ENCODE measurements at places on chromosomes 5 and 9.

DNA sequence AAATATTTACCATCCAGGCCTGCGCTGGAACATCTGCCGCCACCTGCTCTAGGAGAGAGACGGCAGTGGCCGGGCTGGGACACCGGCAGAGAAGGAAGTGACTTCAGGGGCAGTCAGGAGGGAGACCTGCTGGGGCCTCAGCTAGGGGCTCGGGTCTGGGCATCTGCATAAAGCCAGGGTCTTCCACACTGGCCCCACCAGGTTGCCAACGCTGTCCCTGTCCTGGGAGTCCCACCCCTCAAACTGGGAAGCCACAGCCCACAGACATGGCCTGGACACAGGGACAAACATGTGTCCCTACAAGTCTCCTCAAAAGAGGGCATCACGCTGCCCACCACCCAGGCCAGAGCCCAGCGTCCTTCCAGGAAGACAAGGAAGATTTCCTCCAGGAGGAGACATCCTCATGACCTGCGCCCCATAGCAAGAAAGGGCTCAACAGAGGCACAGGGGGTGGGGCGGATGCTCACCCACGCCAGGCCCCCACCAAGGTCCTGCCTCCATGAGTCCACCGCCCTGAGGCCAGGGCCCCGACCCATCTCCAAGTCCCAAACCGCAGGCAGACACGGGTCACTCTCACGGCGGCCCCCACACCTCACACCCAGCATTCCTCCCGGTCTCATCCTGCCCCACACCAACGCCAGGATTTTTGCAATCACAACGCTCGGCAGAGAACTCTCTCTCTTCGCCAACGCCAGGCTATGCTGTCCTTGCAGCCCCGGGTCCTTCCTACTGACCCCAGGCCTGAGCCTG lies 9.0 kb downstream of the VAV2 start:
- no peak for DNase-seq

- no peak for DNase-seq
Observed at GRCh38 chr5:143676802-143677201, 135.2 kb upstream of the HMHB1 start.

DNA sequence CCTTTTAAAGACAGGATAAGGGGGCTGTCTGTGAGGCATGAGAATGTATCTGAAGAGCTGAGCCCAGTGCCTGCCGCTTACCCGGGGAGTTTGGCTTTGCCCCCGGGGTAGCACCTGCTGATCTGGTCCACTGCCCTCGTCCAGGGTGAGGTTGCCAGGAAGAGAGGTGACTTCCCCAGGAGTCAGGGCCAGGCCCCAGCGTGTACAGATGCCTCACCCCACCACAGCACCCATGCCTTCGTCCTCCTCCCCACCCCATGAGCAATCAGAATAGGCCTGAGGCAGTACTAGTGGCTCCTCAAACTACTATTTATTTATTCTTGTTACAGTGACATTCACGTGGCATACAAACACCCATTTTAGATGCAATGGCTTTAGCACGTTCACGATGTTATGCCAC lies 15.7 kb upstream of the AIF1L start:
- DNase-seq: peak; percentile 78

GRCh38 chr5:111596705-111597104 lies 84.4 kb upstream of the STARD4 start:
- DNase-seq: peak; percentile 7

DNA sequence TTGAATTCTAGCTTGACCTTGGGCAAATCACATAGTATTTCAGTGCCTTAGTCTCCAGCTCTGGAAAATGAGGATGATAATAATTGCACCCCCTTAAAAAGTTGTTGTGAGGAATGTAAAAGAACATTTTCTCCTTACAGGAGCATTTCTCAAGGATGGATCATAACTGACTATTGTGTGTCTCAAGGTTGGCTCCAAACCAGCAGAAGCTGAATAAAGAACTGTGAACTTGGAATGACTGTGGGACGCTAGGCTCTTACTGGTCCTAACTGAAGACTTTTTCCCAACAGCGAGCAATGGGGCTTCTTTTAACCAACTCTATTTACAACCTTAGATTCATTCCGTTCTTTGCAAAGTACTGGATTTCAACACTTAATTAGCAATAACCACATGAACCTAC lies 26.2 kb upstream of the GLRX start:
- DNase-seq: no peak

- DNase-seq: no peak
Observed at GRCh38 chr9:131673531-131673930, 66.3 kb downstream of the RAPGEF1 start.

GRCh38 chr5:51487952-51488351 lies 104.7 kb downstream of the ISL1 start:
- DNase-seq: no peak

DNA sequence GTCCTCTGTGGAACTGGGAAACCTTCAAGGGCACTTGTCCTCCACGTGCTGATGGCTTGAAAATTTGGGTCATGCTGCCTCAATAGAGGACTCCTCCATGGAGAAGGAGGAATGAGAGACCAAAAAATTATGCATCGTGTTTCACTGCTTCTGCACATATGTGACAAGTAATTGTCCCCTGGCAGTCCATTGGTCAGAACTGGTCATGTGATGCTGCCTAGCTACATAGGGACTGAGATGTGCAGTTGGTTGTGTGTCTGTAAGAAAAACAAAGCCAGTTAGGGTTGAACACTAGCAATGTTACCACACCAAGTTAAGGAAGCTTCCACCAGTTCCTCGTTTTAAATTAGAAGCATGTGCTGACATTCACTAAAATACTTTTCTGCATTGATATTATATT lies 201.9 kb upstream of the ANKH start:
- no peak for DNase-seq

DNA sequence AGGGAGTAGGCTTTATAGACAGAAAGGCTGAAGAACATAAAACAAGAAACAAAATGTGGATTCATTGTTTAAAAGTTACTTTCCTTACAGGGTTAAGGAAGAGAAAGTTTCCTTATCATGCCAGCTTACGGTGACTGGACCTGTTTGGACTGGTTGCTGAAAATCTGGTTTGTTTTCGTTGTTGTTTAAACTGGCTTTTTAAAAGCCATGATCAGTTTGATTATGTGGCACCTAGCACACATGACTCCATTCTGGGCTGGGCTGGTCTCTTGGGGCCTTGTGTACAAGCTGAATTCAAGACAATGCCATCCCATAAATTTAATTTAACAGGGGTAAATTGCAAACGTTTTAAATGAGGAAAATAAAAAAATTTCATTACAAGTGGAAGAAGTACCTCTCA lies 18.4 kb upstream of the ZNF474 start:
- DNase-seq: peak; percentile 80

GRCh38 chr5:150122158-150122510 lies 33.5 kb downstream of the PDGFRB start:
- DNase-seq: peak; percentile 44

DNA sequence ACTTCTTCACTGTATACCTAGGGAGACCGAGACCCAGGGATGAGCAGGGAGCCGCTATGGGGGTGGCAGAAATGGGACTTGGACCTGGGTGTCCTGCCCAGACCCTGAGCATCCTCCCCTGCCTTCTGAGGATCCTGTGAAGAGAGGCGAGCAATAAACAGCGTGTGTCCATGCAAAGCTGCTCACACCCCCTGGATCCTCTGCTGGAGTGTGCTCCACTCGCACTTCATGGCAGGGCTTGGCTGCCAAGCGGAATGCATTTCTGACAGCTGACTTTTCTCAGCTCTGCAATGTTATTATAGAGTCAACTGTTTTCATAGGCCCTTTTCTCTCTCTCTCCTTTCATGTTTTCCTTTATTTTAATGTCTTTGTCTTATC lies 31.0 kb upstream of the ALDH1B1 start:
- DNase-seq: no peak

DNA sequence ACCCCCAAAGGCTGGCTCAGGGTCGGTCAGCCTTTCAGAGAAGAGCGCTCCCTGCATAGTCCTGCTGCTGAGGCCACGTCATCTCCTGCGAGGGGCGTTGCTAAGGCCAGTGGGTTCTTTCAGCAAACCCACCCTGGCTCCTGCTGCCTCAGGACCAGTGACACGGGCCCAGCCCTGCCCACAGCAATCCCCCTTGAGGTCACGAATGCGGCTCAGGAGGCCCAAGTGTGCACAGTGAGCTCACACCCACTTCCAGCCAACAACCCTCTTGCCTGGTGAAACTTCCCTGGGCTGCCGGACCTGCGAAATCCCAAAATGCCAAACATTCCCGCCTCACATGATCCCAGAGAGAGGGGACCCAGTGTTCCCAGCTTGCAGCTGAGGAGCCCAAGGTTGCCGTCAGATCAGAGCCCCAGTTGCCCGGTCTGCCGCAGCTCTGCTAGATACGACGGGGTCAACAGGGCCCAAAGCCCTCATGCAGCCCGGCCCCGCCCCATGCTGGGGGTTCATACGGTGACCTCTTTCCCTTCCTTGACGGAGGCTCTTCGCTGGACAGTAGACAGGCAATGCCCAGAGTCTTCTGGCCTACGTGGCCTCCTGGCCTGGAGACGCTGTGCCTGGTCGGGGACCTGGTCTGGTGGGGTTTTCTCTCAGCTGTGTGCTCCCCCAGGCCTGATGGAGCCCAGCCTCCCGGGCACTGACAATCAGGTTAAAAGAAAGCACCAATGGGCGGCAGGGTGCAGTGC lies 116.4 kb upstream of the COL5A1 start:
- no peak for DNase-seq

DNA sequence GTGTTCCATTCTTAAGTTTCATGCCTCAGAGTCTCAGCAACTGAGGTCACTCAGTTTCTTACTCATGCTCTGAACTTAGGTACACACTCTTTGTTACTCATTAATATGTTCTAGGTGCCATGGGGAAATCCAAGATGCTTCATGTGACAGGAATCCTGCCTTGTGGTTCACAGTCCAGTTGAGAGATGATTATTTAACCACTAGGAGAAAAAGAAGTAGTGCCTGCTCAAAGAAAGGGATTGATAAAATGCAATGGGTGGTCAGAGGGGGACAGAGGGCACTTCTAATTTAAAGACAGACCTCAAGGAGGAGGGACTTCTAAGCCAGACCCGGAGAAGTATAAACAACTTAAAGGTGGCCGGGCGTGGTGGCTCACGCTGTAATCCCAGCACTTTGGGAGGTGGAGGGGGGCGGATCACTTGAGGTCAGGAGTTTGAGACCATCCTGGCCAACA lies 69.0 kb downstream of the UGCG start:
- DNase-seq: peak; percentile 98

GRCh38 chr5:93099902-93100347 lies 481.1 kb downstream of the NR2F1-AS1 start:
- DNase-seq: no peak

DNA sequence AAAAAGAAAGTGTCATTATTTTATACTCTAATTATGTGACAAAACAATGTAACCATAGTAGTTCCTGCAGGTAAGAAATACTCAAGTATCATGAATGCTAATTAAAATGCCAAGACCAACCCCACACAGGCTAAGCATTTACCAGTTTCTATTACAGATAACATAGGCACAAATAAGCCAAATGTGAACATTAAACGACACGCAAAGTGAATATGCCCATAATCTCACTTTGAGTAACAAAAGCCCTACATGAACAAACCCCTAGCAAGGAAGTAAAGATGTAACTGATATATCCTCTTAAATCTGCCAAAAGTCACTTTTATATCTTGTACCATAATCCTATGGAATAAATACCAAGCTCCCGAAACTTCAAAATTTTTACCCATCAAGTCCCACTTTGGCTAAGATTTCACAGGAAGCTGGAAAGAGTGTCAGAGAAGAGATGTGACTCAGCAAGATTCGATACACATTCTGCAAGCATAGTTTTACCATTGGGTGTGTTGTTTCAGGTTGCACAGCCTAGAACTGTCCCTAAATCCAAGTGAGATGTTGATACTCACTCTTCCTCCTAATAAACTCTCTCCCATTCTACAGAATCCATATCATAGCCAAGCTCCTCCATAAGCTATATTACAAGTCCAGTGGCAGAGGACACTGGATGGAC lies 28.8 kb downstream of the TRPM6 start:
- peak; percentile 18 for DNase-seq

GRCh38 chr9:9585920-9586319 lies 1026.9 kb downstream of the PTPRD start:
- no peak for DNase-seq

DNA sequence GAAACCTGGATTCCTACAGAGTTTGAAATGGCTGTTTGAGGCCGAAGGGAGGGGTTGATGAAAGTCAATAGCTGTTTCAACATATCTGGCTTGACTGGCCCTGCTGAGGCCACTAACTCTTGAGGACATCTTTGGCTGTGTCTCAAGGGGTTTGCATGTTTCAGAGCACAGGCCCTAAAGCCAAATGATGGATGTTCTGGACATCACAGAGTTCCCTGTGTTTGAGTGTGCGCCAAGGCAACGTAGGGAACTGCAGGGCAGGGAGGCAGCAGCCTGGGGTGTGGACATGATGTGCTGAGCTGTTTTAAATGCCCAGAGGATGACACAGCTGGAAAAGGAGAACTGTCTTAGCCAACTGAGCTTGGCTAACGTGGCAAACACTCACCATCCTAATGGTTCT lies 89.6 kb downstream of the RAPGEF1 start:
- peak; percentile 78 for DNase-seq

DNA sequence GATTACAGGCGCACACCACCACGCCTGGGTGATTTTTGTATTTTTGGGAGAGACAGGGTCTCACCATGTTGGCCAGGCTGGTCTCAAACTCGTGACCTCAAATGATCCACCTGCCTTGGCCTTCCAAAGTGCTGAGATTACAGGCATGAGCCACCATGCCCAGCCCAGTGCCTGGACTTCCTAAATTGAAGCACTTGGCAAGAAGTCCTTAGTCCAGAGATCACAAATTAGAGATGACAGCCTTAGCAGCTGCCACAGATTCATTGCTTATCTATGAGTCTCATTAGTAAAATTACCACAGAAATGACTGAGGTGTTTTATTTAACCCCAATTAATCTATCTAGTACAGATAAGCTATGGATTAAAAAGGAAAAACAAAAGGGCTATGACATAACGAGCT lies 19.2 kb downstream of the EFCAB9 start:
- DNase-seq: no peak

DNA sequence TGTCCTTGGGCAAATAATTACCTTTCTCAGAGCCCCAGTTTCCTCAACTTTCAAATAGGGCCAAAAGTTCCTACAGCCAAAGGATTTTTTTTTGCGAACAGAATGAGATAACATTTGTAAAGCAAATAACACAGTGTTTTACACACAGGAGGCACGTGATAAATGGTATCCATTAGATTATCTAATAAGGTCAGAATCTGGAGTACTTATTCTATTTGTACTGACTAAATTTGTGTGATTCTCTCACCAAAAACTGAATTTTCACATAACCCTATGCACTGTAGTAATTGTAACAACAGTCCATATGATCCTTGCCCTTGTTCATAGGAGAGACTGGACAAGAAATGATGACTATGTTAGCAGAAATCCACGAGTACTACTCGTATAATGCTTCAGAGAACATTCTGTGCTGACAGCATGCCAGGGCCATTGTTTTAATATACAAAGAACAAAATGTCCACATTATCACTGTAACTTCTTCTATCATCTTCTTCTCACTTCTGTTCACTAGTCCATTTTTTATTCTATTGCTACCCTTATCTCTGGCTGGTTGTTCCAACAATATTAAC lies 13.9 kb upstream of the FEM1C start:
- no peak for DNase-seq

DNA sequence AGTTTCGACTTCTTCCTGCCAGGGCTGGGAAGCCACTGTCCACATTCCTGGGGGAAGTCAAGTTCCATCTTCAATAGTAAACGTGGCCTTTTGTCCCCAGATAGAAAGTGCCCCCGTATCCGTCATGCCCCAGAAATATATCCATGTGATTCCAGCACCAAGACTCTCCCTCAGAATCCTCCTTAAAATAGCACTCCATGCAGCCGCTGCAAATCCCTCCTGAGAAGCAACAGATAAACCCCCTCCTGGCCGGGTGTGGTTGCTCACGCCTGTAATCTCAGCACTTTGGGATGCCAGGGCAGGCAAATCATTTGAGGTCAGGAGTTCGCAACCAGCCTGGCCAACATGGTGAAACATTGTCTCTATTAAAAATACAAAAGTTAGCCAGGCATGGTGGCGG lies 126.1 kb downstream of the OLFM1 start:
- DNase-seq: no peak

Data from epithelial cell of esophagus (primary cell).